Frontal cortex (tissue), 4 donors: ENCODE measurements at places on chromosomes 1 and 21.

- DNase-seq: no peak
Observed at GRCh38 chr1:176692988-176693696, 230.2 kb downstream of the PAPPA2 start.

- DNase-seq: no peak
Observed at GRCh38 chr1:108955881-108956280, 7.4 kb downstream of the CLCC1 start.

DNA sequence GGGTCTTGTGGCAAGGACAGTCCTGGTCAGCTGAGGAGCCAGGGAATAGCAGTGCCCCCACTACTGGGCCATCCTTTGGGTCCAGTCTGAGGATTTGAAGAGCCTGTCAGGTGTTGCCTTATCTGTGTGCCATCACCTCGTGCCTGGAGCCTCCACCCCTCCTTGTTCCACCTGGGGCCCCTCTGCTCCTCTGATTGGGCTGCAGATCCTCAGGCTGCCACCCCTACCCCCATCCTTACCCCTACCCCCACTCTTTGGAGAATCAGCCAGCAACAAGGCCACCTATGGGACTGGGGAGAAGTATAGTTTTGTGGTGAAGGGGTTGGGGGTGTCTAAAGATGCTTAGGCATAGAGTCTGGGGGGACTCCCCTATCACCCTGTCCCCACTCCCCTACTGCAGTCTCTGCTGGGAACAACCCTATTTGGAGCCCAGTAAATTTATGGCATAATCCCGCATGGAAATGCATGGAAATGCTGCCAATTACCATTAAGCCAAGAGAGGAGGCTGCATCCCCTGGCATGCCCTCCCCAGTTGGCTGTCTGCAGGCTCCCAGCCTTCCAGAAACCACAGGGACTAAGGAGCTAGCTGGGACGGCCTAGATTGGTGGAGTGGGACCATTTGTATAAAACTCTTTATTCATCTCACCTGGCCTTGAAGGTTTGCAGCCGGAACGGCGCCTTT lies 142.7 kb upstream of the CSF3R start:
- DNase-seq: no peak

- DNase-seq: no peak
Observed at GRCh38 chr1:77900687-77901293, 12.4 kb downstream of the NEXN start.

GRCh38 chr1:38000529-38001455 lies 4.5 kb downstream of the FHL3 start:
- no peak for DNase-seq

- DNase-seq: no peak
Observed at GRCh38 chr1:30650038-30650967, 73.1 kb downstream of the MATN1 start.

DNA sequence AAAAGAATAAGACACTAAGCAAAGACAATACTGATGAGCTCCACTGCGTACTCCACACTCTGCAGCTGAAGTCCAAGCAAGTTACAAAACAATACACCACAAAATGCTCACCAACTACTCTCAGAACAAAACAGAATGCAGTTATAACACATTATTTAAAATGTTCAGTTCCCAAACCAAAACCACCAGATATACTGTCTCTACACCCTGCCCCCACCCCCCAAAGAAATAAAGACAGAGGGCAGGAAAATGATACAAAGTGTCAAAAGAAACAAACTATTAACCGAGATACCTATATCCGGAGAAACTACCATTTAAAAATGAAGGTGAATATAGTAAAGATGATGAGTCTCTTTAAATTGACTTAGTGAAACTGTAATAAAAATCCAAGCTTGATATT lies 623.0 kb downstream of the KIF26B start:
- DNase-seq: no peak
